A549 treated with ZK216348 at 1 μM for 4 hours (cell line): ENCODE measurements at places on chromosomes 3 and 15. TPM values are rescaled to one million over a fixed set of nuclear protein-coding genes. Genes with fewer than 3 reads are reported as not detected.

Gene PPIP5K1
- total RNA-seq, result 3.7 to 9.2 TPM (median 5.5 TPM) in 5 replicates

Gene FBN1
- total RNA-seq, result 6.5 to 7.1 TPM (median 7.0 TPM) in 5 replicates

Gene OSTN
- not detected in 5 replicates for total RNA-seq

Gene CD200R1L
- not detected in 5 replicates for total RNA-seq

Gene APOD
- 0.54 to 1.4 TPM (median 0.93 TPM) in 5 replicates for total RNA-seq

Gene AHSG
- 0.18 to 0.29 TPM in 2 of 5 replicates, not detected in the others for total RNA-seq

Gene ANKUB1
- not detected in 5 replicates for total RNA-seq

Gene RBP2
- total RNA-seq, result not detected in 5 replicates

Gene CERS3
- not detected in 5 replicates for total RNA-seq

Gene NDN
- 0.07 to 0.28 TPM (median 0.19 TPM) in 3 of 5 replicates, not detected in the others for total RNA-seq

Gene SAXO2
- total RNA-seq, result 1.5 to 5.0 TPM (median 1.7 TPM) in 5 replicates

Gene CD200
- total RNA-seq, result not detected in 5 replicates

Gene STAG1
- total RNA-seq, result 7.0 to 11.1 TPM (median 9.4 TPM) in 5 replicates

Gene SPATA12
- total RNA-seq, result 0.20 to 0.55 TPM (median 0.40 TPM) in 5 replicates

Gene ZIC4
- total RNA-seq, result not detected in 5 replicates

Gene PLIN1
- total RNA-seq, result 0.09 to 0.11 TPM (median 0.10 TPM) in 3 of 5 replicates, not detected in the others

Gene MAPKAPK3
- total RNA-seq, result 20.7 to 27.2 TPM (median 26.4 TPM) in 5 replicates

Gene UTS2B
- 0.22 TPM in 1 of 5 replicates, not detected in the others for total RNA-seq

Gene RTP3
- not detected in 5 replicates for total RNA-seq

Gene HTR3E
- not detected in 5 replicates for total RNA-seq

Gene LHFPL4
- total RNA-seq, result 0.06 to 0.18 TPM (median 0.09 TPM) in 4 of 5 replicates, not detected in the other

Gene LRTM1
- total RNA-seq, result not detected in 5 replicates

Gene TMC3
- total RNA-seq, result not detected in 5 replicates

Gene PARL
- 61.4 to 67.9 TPM (median 65.1 TPM) in 5 replicates for total RNA-seq

Gene FETUB
- total RNA-seq, result 0.14 to 0.34 TPM (median 0.28 TPM) in 3 of 5 replicates, not detected in the others

Gene CFAP92
- 0.11 TPM in 1 of 5 replicates, not detected in the others for total RNA-seq
